CD4-positive, alpha-beta T cell treated with Interleukin-4 for 1 hour (primary cell): ENCODE measurements at places on chromosomes 13 and 19.
A peak's percentile ranks its signal among the peaks of the same experiment; 100 is the strongest.

DNA sequence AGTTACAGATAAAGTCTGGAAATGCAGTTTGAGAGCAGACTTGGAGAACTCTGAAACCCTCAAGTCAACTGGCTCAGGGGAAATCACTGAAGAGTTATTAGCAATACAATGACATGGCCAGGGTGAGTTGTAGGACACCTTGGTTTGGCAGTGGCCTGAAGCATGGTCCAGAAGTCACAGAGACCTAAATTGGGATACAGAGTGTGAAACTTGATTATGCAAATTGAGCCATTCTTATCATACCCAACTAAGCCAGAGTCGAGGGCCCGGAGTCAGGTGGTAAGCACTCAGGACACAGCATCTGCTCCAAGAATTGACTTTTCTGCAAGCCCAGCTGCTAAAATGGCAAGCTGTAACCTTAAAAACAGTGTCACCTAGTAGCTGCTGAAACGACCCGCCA lies 224.5 kb downstream of the DCLK1 start:
- no peak for DNase-seq

DNA sequence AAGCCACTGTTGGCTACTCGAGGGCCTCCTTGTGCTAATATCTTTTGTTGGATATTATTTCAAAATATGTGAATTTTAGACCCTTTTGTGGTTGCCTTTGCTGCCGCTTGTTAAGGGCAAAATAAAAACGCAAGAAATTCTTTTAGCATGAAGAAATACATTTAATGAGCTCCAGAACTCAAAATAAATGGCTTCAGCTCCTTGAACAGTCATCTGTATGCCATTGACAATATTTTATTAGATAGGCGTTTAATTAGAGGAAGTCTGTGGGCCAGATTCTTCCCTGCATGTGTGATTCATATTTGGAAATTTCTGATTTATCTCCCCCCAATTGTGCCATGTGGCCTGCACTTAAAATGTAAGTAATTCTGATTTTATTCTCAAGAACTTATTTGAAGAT lies 177.2 kb downstream of the STK24 start:
- DNase-seq: no peak

GRCh38 chr19:8973501-8974091 lies 36.6 kb downstream of the MUC16 start:
- no peak for DNase-seq

DNA sequence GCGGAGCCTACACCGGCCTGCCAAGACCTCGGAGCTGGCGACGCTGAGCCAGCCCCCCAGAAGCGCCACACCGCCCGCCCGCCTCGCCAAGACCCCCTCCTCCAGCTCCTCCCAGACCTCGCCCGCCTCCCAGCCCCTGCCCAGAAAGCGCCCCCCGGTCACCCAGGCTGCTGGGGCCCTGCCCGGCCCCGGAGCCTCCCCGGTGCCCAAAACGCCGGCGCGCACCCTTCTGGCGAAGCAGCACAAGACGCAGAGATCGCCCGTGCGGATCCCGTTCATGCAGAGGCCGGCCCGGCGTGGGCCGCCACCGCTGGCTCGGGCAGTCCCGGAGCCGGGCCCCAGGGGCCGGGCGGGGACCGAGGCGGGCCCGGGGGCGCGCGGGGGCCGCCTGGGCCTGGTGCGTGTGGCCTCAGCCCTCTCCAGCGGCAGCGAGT lies 10.2 kb downstream of the C19orf25 start:
- peak; percentile 34 for DNase-seq

- DNase-seq: no peak
These were observed 223.1 kb downstream of the NBEA start for GRCh38 chr13:35165205-35165604.

GRCh38 chr13:113538689-113539058 lies 45.9 kb upstream of the TFDP1 start:
- DNase-seq: no peak

DNA sequence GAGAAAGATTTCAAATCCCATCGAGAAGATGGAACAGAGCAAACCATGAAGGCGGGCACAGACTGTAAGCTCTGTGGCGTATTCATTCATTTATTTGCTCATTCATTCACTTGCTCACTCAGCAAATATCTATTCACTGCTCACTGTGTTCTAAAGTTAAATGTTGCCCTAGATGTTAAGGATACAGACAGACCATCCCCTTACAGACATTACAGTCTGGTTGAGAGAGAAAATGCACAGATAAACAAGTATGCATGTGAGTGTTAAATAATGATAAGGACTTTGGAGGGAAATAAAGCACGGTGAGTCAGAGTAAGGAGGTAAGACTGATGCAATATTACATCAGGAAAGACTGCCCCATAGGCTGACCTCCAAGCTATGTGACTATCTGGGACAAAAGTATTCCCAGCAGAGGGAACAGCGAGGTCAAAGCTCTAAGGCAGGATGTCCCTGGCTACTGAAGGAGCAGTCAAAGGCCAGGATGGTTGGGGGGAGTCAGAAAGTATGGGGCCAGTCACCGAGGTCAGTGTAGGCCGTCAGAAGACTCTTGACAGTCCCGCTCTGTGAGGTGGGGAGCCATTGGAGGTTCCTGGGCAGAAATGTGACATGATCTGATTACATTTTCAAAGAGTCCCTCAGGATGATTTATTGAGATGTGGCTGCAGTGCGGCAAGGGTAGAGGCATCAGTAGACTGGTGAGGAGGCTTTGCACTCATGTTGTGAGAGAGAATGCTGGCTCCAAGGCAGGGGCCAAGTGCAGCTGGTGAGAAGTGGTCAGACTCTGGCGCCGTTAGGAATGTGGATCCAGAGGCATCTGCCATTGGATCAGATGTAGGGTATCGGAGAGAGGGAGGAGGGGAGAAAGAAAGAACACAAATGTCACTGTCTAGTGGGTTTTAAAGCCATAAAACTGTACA lies 37.9 kb downstream of the MBNL2 start:
- DNase-seq: no peak

DNA sequence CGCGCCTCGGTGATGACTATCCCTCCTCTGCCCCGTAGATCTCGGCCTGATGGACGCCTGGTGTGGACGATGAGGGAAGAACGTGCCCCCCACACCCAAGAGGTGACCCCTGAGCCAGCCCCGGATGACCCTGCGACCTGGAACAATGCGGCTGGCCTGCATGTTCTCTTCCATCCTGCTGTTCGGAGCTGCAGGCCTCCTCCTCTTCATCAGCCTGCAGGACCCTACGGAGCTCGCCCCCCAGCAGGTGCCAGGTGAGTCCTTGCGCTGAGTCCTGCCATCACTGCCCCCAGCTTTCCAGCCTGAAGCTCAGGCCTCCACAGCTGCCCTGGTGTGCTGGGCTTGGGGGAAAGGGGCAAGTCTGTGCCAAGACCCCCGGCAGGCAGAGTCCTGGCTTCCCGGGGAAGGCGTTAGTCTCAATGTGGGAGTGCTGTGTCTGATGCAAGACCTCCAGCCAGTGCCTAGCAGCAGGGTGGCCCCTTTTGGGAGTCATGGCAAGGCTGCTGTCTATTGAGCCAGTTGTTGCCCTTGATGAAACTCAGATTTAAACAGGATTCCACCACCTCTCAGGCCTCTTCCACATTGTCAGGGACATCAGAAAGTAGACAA lies 67.5 kb downstream of the CHST8 start:
- no peak for DNase-seq

GRCh38 chr13:60356970-60357369 lies 40.0 kb upstream of the TDRD3 start:
- DNase-seq: no peak

GRCh38 chr19:55495646-55496349 lies 7.6 kb downstream of the SSC5D start:
- DNase-seq: no peak

- DNase-seq: no peak
These were observed 51.8 kb downstream of the RBM26 start for GRCh38 chr13:79354285-79354684.

DNA sequence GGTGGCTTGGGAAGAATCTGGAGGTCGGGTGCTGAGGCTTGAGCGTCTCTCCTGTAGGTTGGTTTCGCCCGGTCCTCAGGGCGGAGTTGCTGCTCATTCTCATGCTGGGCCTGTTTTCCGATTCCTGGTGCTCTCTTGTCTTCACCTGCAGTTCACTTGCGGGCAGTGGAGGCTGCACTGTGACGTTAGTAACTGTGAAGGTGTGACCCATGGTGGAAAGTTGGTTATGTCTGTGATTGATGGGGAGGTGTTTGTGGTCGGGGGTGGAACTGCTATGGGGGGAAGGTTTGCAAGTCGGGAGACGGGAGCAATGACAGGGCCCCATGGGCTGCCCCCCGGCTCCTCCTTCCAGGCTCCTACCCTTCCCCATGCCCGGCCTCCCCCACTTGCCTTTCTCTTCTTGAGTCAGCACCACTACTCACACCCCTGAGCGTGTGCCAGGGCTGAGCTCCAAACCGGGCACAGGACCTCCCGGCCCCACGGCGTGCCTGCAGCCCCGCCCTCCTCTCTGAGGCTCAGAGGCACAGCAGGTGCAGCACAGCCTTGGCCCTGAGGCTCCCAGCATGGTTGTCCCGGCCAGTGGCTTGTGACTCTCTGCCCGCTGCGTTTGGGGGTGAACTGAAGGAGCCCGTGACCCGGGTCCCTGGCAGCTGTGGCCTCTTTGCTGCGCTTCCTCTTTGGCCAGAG lies 79.1 kb downstream of the ATP11A start:
- DNase-seq: no peak
